Activated naive CD4-positive, alpha-beta T cell treated with anti-CD3 and anti-CD28 coated beads, Interleukin-2, amount 10 ng/mL, durations not matched to agents 7 days and 5 days (primary cell): ENCODE measurements at places on chromosomes 6 and 20.

DNA sequence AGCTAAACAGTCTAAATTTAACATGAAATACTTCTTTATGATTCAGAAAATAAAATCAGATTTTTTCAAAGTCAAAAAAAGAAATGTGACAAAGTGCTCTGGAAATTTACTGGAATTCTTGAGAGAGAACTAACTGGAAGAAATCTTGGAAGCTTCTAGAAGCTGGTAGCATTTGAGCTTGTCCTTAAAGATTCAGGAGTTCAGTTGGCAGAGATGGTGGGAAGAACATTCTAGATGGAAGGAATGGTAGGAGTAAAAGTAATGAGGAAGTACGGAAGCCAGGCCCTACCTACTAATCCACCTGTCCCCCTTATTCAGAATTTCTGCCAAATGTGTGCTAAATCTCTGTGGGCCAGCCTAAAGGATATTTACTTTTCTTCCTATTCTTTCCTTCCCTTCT, 21.2 kb downstream of the RALY start:
- no peak for DNase-seq

GRCh38 chr6:149140910-149141290, 176.6 kb upstream of the TAB2 start:
- no peak for DNase-seq

- DNase-seq: no peak
Observed at GRCh38 chr6:126761854-126762253, 356.6 kb upstream of the RSPO3 start.

DNA sequence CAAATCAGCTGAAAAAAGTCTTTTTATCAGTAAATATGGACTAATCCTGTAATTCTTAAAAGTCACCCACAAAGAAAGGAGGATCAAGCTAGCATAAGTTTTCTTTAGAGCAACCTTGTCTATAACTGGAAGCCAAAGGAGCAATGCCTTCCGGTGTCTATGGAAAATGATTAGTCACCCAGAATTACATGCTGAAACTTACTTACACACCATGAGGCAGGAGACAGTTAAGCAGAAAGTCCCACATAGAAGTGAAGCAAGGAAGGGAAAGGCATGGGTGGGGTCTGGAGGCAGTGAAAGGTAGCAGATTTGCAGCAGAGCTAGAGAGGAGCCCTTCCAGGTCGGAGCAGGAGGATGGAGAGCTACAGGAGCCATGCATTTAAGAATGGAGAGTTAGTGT, 153.7 kb upstream of the RIPOR2 start:
- no peak for DNase-seq

DNA sequence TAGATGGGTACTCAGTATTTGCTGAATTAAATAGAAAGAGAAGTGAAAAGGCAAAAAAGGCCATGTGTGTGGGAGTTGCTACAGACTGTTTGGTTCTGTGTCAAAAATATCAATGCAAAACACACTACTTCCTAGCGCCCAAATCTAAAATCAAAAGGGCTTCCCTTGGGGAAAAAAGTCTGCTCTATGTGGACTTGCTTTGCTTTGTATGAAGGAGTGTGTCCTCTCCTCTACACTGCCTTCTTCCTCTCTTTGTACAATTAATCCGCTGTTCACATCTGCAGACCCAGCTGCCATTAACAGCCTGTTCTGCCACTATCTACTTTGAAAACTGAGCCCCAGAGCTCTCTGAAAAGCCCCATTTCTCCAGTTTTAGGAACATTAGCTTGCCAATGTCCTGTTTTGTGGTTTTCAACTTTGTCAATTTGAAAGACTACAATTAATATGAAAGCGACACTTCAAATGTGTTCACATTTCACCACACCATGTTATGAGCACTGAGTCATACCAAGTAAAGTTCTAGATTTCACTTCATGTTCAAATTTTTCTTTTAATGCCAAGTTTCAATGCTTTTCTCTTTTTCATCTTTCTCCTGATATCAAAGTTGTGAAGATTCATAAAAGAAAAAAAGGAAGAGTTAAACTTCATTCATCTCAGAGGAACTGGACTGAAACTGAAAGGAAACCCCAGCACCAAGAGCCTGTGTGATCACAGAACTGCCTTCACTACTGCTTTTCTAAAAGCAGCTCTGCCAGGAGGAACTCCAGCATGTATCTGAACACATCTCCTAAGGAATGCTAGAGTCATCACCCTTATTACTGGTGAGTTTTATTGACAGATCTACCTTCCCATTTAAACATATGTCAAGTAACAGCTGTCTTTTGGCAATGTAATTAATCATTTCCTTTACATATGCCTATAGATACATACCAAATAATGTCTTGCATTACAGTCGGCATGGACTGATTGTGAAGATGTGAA, 102.6 kb downstream of the KIF13A start:
- no peak for DNase-seq

- no peak for DNase-seq
Observed at GRCh38 chr20:43662943-43663655, 3.8 kb upstream of the MYBL2 start.

GRCh38 chr6:144834426-144835038, 549.4 kb downstream of the UTRN start:
- no peak for DNase-seq

DNA sequence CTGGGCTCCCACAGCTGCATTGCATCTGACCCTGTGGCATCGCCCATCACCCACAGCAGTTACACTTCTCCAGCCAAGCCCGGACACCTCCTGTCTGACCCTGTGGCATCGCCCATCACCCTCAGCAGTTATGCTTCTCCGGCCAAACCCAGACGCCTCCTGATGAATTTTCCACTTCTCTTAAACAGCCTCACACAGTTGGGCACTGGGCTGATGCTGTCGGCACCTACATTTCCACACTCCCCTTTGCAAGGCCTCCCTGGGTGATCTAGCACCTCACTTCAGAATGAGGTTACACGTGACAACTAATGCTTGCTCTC, 175.2 kb upstream of the ARID1B start:
- DNase-seq: no peak

DNA sequence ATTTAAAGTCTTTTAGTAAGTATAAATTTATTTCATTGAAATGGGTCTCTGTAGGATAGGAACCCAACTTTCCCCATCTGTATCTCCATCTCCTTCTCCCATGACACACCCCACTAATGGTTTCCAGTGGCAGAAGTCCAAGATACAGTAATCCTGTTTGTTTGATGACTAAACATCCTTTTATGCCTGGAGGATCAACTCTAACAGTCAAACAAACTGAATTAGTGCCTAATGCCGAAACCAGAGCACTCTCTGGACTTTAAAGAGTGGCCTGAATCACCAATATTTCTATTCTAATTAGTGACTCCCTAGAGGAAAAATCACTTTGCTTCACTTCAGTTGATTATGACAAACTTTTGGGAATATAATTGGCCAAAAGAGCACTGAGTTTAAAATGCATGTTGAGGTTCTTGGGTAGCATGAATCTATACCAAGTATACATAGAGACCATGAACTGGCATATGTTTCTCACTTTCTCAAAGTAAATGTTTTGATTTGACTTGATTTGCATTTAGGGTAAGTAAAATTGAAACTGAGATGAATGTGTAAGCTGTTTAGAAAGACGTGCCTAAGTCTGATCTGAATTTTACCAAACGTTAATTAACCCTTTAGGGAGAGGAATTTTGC, 776.4 kb upstream of the NRSN1 start:
- no peak for DNase-seq

DNA sequence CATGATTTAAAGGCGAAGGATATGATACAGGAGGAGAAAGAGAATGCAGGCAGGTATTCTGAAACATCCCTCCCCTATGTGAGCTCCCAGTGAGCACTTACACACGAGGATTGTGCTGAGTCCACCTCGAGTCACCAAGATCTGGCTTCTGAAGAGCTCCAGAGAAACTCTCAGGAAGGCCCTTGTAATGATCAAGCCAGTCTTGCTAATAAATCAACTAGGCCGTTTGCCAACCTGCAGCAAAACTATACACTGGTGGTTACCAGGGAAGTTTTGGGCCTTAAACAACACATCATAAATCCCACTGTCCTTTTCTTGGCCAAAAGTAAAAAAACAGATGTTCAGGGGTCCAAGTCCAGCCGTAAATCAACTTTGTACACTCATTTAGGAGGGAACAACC, 79.2 kb downstream of the STXBP5 start:
- DNase-seq: no peak

GRCh38 chr6:79526897-79527296, 10.3 kb downstream of the LCA5 start:
- DNase-seq: no peak

GRCh38 chr6:138382498-138383265, 5.0 kb downstream of the SMIM28 start:
- no peak for DNase-seq

- no peak for DNase-seq
Observed at GRCh38 chr6:118804091-118804490, 89.9 kb upstream of the ASF1A start.

- no peak for DNase-seq
Observed at GRCh38 chr20:33569802-33570391, 80.0 kb downstream of the CBFA2T2 start.

- DNase-seq: peak; percentile 9
Observed at GRCh38 chr6:170134471-170135440, 156.1 kb downstream of the DLL1 start.

GRCh38 chr6:132052096-132052495, 100.9 kb upstream of the CCN2 start:
- no peak for DNase-seq
